ENCODE measurements at places on chromosomes 1 and 21.
A peak's percentile ranks its signal among the peaks of the same experiment; 100 is the strongest.

DNA sequence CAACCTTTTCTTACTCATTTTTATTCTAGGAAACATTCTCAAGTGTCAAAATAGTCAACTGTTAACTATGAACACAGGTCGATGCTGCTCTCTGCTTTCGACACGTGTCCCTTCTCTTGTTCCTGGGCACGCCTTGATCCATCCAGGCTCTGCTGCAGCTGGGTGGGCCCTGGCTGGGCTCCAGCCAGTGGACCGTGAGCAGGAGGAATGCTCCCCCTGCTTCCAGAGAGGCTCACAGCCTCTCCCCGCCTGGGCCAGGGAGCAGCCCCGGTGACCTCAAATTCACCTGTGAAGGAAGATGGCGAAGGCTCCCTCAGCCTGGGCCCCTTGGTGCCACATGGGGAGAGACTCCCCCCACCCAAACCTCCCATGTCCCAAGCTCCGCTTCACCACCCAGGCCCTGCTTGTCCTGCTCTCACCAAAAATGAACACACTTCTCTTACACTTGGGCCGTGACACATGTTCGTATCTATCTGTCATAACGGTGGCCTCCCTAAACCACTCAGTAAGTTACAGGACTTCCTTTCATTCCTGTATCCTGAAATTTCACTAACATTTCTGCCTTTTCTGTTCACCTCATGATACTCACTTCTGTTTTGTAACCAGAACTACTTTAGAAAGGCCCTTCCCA, 24.6 kb upstream of the ADARB1 start:
- no peak overlapping the region for H3K27ac ChIP-seq
- H3K27me3 ChIP-seq = peaks cover 1% of the 10 kb centered on the region
- no peak for DNase-seq
- H3K4me3 ChIP-seq = no peak overlapping the region

DNA sequence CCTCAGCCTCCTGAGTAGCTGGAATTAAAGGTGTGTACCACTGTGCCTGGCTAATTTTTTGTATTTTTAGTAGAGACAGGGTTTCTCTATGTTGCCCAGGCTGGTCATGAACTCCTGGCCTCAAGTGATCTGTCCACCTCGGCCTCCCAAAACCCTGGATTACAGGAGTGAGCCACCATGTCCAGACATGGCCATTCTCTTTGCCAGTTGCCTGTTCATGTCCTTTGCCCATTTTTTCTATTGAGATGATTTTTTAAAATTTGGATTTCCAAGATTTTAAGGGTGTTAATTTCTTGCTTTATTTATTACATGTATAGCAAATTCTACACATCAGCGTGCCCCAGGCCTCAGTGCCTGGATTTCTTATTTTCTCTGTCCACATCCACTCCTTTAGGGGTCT, 2.8 kb downstream of the POLR3GL start:
- H3K4me3 ChIP-seq = no peak overlapping the region
- no peaks in the 10 kb centered on the region for H3K36me3 ChIP-seq
- no peak overlapping the region for H3K27ac ChIP-seq
- no peak for DNase-seq
- no peaks in the 10 kb centered on the region for H3K27me3 ChIP-seq

DNA sequence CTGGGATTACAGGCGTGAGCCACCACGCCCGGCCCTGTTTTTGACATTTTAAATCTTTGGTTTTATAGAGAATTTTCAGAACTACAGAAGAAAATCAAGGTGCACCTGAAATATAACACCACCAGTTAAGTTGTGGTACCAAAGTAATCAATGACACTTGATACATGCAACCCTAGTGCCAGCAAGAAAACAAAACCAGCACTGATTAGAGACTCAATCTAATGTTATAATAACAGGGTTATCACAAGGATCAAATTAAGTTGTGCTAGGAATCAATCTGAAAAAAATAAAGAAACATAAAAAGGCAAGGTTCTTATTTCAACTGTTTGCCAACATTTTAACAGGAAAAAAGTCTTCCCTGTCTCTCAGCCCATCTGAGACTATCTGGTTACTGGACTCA, 23.8 kb downstream of the TGFBR3 start:
- peaks cover 19% of the 10 kb centered on the region for H3K4me1 ChIP-seq
- peaks cover 20% of the 10 kb centered on the region for H3K36me3 ChIP-seq
- DNase-seq = no peak
- H3K27ac ChIP-seq = no peak overlapping the region
- no peak overlapping the region for H3K4me3 ChIP-seq

DNA sequence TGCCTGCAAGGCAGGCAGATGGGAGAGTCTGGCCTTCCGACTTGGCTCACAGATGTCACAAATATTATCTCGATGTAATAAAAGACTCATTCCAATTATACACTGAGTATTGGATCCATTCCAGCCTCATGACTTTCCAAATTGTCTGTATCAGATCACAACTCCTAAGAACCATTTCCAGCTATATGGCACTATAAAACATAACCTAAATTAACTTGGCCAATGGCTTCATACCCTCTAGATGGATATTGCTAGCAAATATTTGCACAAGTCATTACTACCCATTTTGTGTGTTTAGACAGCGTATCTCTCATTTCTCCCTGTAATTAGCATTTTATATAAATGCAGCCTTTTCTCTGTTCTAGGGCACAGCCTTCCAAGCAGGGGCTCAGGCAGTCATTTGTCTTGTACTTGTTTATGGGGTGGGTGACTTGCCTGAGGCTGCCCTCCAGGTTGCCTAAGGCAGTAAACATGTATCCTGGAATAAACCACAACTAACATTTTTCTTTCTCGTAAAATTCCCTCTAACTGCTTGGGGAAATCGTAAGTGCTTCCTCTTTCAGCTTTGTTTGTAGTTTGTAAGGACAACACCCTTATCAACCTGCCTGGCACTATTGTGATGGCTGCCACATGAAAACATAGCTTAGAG, 70.6 kb upstream of the KCNJ6 start:
- no peak overlapping the region for H3K4me3 ChIP-seq
- H3K4me1 ChIP-seq = no peaks in the 10 kb centered on the region
- no peak for DNase-seq
- no peaks in the 10 kb centered on the region for H3K36me3 ChIP-seq
- H3K27ac ChIP-seq = no peak overlapping the region

GRCh38 chr1:22485431-22485830, 33.8 kb downstream of the ZBTB40 start:
- no peak overlapping the region for H3K27ac ChIP-seq
- H3K4me1 ChIP-seq = no peaks in the 10 kb centered on the region
- H3K36me3 ChIP-seq = peaks cover 4% of the 10 kb centered on the region
- no peak overlapping the region for H3K4me3 ChIP-seq
- H3K27me3 ChIP-seq = no peaks in the 10 kb centered on the region

DNA sequence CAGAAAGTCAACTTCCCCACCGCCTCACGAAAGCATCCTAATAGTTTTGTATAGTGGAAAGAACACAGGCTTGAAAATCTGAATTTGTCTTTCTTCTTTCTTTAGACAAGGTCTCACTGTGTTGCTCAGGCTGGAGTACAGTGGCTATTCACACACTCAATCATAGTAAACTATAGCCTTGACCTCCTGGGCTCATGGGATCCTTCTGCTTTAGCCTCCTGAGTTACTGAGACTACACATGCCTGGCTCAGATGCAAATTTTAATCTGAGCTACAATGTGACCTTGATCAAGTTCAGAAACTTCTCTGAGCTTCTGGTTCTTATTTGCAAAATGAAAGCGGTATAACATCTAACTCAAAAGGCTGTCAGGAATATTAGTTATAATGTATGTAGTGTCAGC, 362.1 kb downstream of the SMYD3 start:
- no peaks in the 10 kb centered on the region for H3K27me3 ChIP-seq
- no peaks in the 10 kb centered on the region for H3K36me3 ChIP-seq
- no peak for DNase-seq
- no peak overlapping the region for H3K27ac ChIP-seq
- no peaks in the 10 kb centered on the region for H3K4me1 ChIP-seq
- no peak overlapping the region for H3K4me3 ChIP-seq

- H3K27ac ChIP-seq = no peak overlapping the region
- H3K36me3 ChIP-seq = no peaks in the 10 kb centered on the region
- DNase-seq = no peak
- no peaks in the 10 kb centered on the region for H3K4me1 ChIP-seq
- H3K27me3 ChIP-seq = no peaks in the 10 kb centered on the region
Observed at GRCh38 chr1:195754303-195754702, 853.9 kb downstream of the KCNT2 start.

DNA sequence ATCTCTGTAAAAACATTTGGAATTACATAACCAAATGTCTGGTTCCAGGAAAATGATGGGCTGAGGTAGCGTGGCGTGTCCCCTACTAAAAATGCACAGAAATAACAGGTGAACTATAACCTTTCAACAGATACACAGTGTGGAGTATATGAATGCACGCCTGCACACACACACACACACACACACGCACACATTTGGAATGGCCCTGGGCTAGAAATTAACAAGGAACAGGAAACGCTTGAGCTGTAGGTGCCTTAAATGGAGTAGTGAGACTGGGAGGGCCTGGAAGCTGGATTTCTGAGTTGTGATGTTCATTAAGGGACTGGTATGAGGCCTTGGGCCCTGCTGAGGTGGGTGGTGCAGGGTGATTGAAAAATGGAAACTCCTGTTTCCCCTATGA, 246.5 kb upstream of the C1orf174 start:
- H3K27me3 ChIP-seq = no peaks in the 10 kb centered on the region
- H3K36me3 ChIP-seq = no peaks in the 10 kb centered on the region
- no peak overlapping the region for H3K4me3 ChIP-seq
- H3K4me1 ChIP-seq = no peaks in the 10 kb centered on the region
- no peak for DNase-seq
- no peak overlapping the region for H3K27ac ChIP-seq

DNA sequence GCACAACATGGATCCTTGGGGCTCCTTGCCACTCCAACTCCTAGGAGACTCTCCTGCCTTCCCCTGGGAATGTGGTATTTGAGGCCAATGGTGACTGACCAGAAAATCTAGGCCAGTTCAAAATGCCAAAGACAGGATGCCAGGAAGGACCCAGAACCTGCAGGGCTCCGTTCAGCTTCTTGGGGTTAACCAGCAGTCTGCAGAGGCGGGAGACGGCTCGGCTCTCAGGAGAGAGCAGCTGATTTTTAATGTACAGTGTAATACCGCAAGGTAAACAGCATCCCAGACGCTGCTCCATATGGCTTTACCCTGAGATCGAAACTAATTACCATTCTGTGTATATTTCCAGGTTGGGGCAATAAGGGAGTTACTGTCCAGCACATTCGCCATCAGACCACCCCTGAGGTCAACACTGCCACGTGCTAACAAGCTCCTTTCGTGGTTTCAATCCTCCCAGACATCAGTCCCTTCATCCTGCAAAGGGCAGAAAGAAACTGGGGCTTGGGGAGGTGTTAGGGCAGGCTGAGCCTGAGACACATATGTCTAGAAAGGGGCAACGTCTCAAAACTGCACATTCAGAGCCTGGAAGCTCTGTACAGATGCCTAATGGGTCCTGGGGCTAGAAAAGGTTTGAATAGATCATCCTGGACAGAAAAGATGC, 16.7 kb downstream of the ITPKB start:
- H3K4me3 ChIP-seq = no peak overlapping the region
- no peaks in the 10 kb centered on the region for H3K27me3 ChIP-seq
- H3K36me3 ChIP-seq = peaks cover 24% of the 10 kb centered on the region
- no peak for DNase-seq

GRCh38 chr1:62687421-62687902, 724 bp downstream of the DOCK7 start:
- peak overlapping the region; percentile 67 for H3K4me3 ChIP-seq
- no peak overlapping the region for H3K27ac ChIP-seq

DNA sequence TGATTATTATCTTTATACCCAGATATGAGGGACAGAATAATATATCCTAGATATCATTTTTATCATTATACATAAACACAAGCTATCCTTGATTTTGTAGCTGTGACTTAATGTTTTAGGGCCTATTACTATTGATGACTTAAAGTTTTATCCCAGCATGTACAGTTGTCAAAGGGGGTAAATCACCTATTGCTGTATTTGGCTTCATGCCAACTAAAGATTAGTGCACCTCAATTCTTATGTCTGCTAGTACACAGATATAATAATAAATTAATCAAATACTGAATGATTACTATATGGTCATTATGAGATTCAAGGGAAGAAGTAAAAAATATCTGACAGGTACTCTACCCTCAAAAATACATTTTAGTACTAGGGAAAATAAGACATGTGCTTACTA, 84.0 kb downstream of the SYT14 start:
- no peak overlapping the region for H3K4me3 ChIP-seq
- H3K27me3 ChIP-seq = no peaks in the 10 kb centered on the region
- H3K36me3 ChIP-seq = no peaks in the 10 kb centered on the region
- DNase-seq = no peak
- no peaks in the 10 kb centered on the region for H3K4me1 ChIP-seq
- H3K27ac ChIP-seq = no peak overlapping the region

DNA sequence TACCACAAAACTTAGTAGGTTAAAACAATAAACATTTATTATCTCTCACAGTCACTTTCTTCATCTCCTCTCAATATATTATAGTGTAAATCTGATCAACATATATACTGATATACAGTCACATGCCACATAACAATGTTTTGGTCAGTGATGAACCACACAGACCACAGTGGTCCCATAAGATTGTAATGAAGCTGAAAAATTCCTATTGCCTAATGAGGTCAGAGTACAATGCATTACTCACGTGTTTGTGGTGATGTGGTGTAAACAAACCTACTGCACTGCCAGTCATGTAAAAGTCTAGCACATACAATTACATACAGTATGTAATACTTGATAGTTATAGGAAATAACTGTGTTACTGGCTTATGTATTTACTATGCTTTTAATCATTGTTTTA, 30.1 kb downstream of the OLFML3 start:
- no peak overlapping the region for H3K27ac ChIP-seq
- no peaks in the 10 kb centered on the region for H3K36me3 ChIP-seq
- no peaks in the 10 kb centered on the region for H3K4me1 ChIP-seq

DNA sequence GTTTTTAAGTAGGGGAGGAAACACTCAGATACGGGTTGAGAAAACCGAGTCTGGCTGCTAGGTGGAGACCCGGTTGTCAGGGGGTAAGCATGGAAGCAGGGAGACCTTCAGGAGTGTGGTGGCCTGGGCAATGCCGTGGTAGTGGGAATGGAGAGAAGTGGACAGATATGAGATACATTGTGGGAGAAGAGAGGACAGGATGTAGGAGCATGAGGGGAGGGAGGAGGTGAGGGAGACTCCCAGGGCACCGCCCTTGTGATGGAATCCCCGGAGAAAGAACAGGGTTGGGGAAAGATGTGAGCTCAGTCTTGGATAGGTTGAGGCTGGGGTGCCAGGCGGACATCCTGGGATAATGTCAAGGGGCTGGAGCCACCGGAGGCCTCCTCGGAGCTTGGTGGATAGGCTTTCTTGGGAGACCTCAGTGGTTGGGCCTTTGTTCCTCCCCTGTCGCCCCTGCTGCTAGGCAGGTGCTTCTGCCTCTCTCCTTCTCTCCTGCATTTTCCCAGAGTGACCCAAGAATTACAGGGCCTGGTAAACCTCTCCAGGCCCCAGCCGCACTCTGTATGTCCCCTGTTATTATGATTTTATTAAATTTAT, 21.3 kb downstream of the ZNF362 start:
- H3K4me3 ChIP-seq = no peak overlapping the region
- peaks cover 43% of the 10 kb centered on the region for H3K36me3 ChIP-seq
- H3K27ac ChIP-seq = no peak overlapping the region
- H3K4me1 ChIP-seq = peaks cover 32% of the 10 kb centered on the region
- no peaks in the 10 kb centered on the region for H3K27me3 ChIP-seq

GRCh38 chr1:4599951-4600481, 54.4 kb upstream of the AJAP1 start:
- DNase-seq = no peak
- H3K27ac ChIP-seq = no peak overlapping the region
- H3K36me3 ChIP-seq = no peaks in the 10 kb centered on the region
- H3K4me1 ChIP-seq = no peaks in the 10 kb centered on the region

- H3K27ac ChIP-seq = no peak overlapping the region
- no peak for DNase-seq
- no peaks in the 10 kb centered on the region for H3K36me3 ChIP-seq
- no peak overlapping the region for H3K4me3 ChIP-seq
Observed at GRCh38 chr1:81437213-81437612, 363.5 kb upstream of the ADGRL2 start.

Measured in natural killer cell (primary cell).